ENCODE measurements at places on chromosomes 5 and 9.
A peak's percentile ranks its signal among the peaks of the same experiment; 100 is the strongest.

- DNase-seq, result no peak
Measured at GRCh38 chr9:133075925-133076630, 14.3 kb downstream of the CEL start.

DNA sequence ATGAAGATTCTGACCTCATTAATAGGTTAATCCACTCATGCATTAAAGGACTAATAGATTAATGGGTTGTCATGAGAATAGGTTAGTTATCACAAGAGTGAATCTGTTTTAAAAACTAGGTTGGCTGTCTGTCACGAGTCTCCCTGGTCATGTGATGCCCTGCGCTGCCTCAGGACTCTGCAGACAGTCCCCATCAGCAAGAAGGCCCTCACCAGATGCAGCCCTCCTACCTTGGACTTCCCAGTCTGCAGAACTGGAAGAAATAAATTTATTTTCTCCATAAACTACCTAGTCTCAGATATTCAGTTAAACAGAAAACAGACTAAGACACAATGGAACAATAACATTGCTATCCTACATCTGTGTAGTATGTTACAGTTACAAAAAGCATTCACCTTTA, 227.4 kb downstream of the ASTN2 start:
- DNase-seq, result no peak

DNA sequence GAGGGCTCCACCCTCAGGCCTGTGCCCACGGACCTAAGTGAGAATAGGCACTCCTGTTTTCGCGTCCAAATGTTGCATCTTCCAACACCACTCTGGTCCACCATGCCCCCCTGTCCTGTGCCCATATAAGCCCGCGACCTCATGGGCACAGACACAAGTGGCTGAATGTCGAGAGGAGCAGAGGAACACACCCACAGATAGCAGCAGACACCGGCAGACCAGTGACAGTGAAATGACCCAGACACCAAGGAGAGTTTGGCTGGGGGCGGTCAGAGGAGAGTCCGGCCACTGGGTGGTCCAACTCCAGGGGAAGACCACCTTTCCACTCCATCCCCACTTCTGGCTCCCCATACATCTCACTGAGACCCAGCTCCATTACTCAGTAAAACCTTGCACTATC, 161.4 kb upstream of the DAB2 start:
- DNase-seq, result no peak

GRCh38 chr5:121144764-121145163, 680.7 kb downstream of the PRR16 start:
- DNase-seq, result no peak

DNA sequence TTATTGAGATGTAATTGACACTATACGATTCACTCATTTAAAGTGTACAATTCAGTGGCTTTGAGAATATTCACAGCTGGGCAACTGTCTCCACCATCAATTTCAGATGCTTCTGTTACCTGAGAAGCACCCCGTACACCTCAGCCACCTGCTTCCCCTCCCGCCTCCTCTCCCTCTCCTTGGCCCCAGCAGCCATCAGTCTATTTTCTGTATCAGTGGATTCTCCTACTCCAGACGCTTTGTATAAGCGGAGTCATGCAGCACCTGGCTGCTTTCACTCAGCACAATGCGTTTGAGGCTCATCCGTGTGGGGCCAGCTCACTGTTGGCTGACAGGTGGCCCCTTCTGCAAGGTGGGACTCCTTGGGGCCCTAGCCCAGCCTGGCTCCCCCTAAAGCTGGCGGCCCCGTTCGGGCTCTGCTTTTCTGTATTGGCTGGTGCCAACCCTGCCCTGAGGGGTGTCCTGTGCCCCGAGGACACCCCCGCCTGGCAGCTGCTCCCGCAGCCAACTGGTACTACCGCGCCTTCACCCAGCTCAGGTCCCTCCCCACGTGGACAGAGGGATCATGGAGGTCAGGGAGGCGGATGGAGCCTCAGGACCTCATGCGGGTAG, 124.4 kb upstream of the COL5A1 start:
- no peak for DNase-seq

- DNase-seq, result peak; percentile 16
Measured at GRCh38 chr5:176527246-176528222, 9.7 kb downstream of the RNF44 start.

DNA sequence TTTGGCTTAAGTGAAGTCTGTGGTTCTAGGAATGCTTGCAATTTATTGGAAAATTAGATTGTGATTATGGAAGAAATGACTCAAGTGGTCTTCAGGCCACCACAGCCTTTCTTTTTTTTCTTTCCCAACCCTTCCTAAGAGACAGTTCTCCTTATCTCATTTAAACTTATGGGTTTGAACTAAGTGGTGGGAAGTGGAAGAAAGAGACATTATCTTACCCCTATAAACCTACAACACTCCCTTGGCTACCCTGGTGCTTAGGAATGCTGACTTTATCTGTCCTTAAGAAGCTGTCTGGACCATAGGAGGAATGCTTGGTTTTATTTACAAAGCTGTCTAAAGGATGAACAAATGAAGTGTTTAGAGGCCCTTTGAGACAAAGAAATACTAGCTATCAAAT, 5.1 kb upstream of the ERAP1 start:
- no peak for DNase-seq

- DNase-seq, result peak; percentile 14
Measured at GRCh38 chr5:107799306-107799705, 128.6 kb upstream of the EFNA5 start.

DNA sequence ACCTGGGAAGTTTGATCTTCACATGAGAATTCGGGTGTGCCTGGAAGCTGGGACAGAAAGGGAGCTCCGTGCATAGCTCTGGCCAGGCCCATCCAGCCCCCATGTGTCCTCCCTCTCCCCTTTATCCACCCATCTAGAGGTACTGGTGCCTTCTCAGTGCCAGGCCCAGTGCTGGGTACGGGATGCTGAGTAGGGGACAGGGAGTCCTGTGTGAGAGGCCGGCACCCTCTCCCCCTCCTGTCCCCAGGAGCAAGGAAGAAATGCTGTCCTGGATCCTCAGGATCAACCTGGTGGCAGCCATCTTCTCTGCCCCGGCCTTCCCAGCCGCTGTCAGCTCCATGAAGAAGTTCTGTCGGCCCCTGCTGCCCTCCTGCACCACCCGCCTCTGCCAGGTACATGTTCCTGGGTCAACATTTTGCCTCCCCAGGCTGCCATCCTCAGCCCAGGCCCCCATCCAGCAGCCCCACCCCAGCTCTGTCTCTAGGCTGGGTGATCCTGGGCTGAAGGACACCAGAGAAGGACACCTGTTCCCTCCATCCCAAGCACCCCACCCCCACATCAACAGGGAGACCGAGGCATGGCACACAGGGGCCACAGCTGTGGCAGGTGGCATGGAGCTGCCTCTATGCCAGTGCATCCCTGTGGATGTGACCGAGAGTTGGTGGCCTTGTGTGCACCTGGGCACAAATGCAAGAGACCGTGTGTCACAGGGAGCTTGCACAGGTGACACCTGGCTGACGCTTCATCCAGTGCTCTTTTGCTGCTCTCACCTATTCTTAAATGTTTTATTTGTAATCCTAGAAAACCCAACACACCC, 43.0 kb downstream of the PSD2 start:
- DNase-seq, result no peak

GRCh38 chr5:79173626-79174025, 62.0 kb downstream of the BHMT start:
- no peak for DNase-seq

- DNase-seq, result no peak
Measured at GRCh38 chr9:105054491-105054890, 126.5 kb upstream of the ABCA1 start.

DNA sequence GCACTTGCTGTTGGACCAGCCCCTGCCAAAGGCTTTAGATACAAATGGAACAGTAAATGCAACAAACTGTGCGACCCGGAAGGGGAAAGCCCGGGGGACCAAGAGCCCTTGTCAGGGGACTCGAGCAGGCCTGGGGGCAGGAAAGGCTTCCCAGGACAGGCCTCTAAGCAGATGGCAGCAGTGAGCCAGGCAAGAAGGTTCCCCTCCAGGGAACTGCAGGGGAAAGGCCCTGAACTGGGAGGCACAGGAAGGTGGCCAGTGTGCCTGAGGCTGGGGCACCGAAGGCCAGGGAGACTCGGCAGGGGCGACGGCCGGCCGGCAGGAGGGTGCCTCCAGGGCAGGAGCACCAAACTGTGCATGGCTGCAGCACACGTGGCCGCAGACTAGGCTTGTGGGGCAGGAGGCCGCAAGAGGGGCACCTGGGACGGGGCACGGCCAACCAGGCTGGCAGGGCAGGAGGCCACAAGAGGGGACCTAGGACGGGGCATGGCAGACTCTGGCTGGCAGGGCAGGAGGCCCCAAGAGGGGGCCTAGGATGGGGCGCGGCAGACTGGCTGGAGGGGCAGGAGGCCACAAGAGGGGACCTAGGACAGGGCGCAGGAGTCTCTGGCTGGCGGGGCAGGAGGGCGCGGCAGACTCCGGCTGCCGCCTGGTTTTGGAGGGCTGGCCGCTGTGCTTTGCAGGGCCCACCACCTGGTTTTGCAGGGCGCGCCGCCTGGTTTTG, 10.0 kb downstream of the VAV2 start:
- peak; percentile 22 for DNase-seq
